ENCODE measurements at places on chromosomes 13 and 19.

DNA sequence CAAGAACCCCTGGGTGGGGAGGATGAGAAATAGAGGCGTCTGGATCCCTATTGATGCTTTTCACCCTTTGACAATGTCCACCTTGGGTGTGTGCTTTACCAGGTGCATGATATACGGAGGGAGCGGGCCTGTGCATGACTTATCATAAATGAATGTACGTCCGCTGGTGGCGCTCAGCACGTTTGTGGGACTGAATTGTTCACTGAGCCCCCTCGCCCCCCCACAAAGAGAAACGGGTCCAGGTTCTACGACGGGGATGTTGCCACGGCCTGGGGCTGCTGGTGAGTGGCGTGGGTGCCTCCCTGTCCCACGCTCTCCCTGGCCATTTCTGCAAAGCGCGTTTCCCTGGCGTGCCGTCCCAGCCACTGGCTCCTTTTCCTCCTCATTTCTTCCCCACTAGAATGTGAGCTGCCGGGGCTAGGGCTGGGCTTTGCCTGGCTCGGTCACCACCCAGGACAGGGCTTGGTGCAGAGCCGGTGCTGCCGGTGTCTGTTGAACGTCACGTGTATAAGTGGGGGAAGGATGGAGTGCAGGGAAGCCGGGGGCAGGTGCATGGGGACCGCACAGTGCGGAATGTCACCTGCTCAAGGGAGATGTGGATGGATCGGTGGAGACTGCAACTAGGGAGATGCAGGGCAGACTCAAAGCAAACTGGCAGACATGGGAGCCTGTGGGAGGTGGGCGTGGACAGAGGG lies 21.6 kb downstream of the LRRC4B start:
- H3K36me3 ChIP-seq, result no peaks in the 10 kb centered on the region
- H3K27ac ChIP-seq, result no peak overlapping the region
- H3K4me3 ChIP-seq, result no peak overlapping the region
- peaks cover 3% of the 10 kb centered on the region for H3K27me3 ChIP-seq
- DNase-seq, result no peak

DNA sequence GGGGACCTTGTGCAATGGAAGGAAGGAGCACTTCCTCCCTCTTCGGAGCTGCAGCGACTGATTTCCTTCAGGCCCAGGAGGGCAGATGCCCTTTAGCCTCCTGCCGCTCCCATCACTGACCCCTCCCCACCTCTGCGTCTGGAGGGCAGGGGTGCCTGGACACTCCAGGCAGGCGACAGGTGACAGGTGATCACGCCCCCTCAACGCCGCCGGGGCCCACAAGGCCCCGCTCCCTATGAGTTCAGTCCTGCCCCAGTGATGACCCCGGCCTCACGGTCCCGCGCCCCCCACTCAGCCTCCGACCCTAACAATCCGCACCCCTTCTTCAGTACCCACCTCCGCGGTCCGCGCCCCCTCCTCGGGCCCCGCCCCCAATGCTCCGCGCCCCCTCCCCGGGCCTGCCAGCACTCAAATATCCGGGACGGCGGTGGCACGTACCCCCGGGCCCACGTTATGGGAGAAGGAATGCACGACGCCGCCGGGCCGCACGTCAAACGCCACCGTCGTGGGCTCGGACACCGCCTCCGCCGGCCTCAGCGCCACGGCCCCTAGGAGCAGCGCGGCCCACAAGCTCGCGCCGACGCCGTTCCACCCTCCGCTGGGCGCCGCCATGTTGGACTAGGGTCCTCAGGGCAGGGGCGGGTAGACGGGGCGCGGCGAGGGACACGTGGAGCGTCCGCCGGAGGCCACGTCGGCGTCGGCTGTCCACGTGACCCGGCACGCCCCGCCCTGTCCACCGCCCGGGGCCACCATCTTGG lies at the start of gene MYDGF:
Gene MYDGF (minus strand): TSS at position 620 of the 758 bp plus-strand sequence. CDS start 8 bp downstream, at position 612.
- peak within 1 kb of the TSS; percentile 77 for H3K27ac ChIP-seq
- peaks cover 19% of the 10 kb centered on the region for H3K36me3 ChIP-seq
- DNase-seq, result peak; percentile 71
- H3K4me1 ChIP-seq, result peaks cover 9% of the 10 kb centered on the region

- H3K27ac ChIP-seq, result no peak overlapping the region
- no peaks in the 10 kb centered on the region for H3K27me3 ChIP-seq
- no peak for DNase-seq
- peaks cover 17% of the 10 kb centered on the region for H3K4me1 ChIP-seq
- no peaks in the 10 kb centered on the region for H3K36me3 ChIP-seq
- no peak overlapping the region for H3K4me3 ChIP-seq
Measured at GRCh38 chr19:5961969-5962945, 15.7 kb downstream of the RANBP3 start.

DNA sequence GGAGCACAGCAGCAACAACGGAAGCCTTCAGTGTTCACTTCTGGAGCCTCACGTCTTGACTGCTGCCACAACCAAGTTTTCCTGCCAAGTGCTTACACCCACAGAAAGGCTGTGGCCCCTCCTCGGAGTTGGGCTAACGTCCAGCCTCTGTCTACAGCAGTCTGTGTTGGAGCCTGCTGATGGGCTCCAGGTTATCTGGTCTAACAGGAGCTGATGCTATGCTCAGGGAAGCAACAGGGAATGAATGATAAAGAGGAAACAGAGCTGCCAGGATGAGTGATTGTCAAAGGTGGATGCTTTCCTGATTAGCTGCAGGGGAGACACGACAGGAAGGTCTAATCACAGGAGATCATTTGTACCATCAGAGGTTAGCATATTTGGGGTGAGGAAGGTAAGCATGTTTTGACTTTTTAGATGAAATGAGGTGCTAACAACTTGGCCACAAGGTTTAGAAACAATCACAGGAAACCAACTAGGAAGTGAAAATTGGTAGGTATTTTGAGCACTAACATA lies 53.8 kb upstream of the RCBTB2 start:
- H3K4me1 ChIP-seq, result no peaks in the 10 kb centered on the region
- H3K36me3 ChIP-seq, result no peaks in the 10 kb centered on the region
- no peak overlapping the region for H3K27ac ChIP-seq

DNA sequence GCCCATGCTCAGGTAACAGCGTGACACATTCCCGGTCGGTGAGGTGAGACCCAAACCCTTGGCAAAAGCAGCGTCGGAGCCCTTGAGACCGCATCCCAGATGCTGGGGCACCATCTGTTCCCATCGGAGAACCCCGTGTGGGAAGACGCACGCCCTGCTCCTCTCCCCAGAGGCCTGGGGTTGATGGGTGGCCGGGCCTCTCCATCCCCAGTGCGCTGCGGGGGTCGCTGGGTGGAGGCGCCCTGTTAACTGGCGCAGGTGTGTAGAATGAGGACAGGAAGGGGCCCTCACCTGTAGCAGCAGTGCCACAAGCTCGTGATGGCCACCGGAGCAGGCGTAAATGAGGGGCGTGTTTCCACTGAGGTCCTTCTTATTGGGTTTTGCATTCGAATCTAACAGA lies 24.6 kb downstream of the PDCD5 start:
- DNase-seq, result no peak
- no peaks in the 10 kb centered on the region for H3K27me3 ChIP-seq
- no peak overlapping the region for H3K27ac ChIP-seq
- H3K36me3 ChIP-seq, result peaks cover 15% of the 10 kb centered on the region

GRCh38 chr19:1847684-1848398 lies 442 bp downstream of the REXO1 start:
- peaks cover 14% of the 10 kb centered on the region for H3K4me1 ChIP-seq
- H3K27ac ChIP-seq, result peak overlapping the region; percentile 100
- H3K36me3 ChIP-seq, result no peaks in the 10 kb centered on the region
- peak overlapping the region; percentile 96 for H3K4me3 ChIP-seq
- no peak for DNase-seq

DNA sequence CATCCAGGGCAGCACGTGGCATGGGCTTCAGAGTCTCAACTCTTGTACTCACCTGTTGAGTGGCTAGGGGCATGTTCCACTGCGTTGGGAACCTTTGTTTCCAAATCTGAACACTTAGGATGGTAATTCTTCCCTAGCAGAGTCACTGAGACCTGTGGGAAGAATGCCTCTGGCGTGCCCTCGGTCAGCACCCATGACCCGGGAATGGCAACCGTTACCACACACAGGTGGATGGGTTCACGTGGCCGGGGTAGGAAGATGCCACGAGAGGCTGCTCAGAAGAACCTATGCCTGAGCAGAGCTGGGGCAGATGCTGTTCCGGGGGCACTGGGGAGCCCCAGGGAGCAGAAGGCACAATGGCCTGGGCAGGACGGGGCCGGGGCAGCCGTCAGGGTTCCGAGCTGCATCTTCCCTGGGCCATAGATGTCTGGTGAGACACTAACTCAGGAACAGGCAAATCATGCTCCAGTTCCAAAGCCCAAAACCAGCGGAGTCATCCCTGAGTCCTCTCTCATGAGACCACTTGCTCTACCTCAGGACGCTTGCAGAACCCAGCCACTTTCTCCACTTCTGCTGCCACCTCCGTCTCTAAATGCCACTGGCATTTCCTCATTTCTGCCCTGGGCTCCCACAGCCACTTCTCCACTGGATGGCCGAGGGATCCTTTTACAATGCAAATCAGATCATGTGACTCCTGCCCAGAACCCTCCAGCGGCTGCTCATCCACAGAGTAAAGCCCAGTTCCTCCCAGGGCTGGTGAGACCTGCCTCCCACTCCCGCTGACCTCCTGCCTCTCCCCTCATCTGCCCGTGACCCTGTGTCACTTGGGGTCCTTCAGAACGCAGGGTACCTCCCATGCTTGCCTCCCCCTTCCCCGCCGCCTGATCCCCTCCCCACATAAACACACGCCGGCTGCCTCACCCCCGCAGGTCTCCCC lies 36.7 kb downstream of the FAM124A start:
- no peak overlapping the region for H3K27ac ChIP-seq
- no peak overlapping the region for H3K4me3 ChIP-seq
- H3K27me3 ChIP-seq, result no peaks in the 10 kb centered on the region
- DNase-seq, result no peak

- no peaks in the 10 kb centered on the region for H3K36me3 ChIP-seq
- H3K4me1 ChIP-seq, result peaks cover 19% of the 10 kb centered on the region
- peak overlapping the region; percentile 59 for H3K4me3 ChIP-seq
- H3K27me3 ChIP-seq, result no peaks in the 10 kb centered on the region
- no peak overlapping the region for H3K27ac ChIP-seq
Measured at GRCh38 chr19:14073925-14074838, 1.6 kb downstream of the MISP3 start.

- H3K27ac ChIP-seq, result no peak overlapping the region
- DNase-seq, result no peak
- peaks cover 2% of the 10 kb centered on the region for H3K27me3 ChIP-seq
- H3K4me1 ChIP-seq, result no peaks in the 10 kb centered on the region
Measured at GRCh38 chr13:109899316-109899715, 112.9 kb upstream of the IRS2 start.

GRCh38 chr19:10230173-10230860 lies 814 bp downstream of the S1PR2 start:
- H3K4me3 ChIP-seq, result peak overlapping the region; percentile 80
- peak overlapping the region; percentile 78 for H3K27ac ChIP-seq
- no peak for DNase-seq
- H3K27me3 ChIP-seq, result no peaks in the 10 kb centered on the region
- H3K4me1 ChIP-seq, result peaks cover 8% of the 10 kb centered on the region

- H3K27ac ChIP-seq, result peak overlapping the region; percentile 66
- DNase-seq, result no peak
- H3K36me3 ChIP-seq, result no peaks in the 10 kb centered on the region
- no peak overlapping the region for H3K4me3 ChIP-seq
- H3K4me1 ChIP-seq, result peaks cover 52% of the 10 kb centered on the region
Measured at GRCh38 chr13:106373304-106373988, 162.0 kb downstream of the EFNB2 start.

- peak overlapping the region; percentile 70 for H3K4me3 ChIP-seq
- DNase-seq, result peak; percentile 37
- H3K36me3 ChIP-seq, result no peaks in the 10 kb centered on the region
- no peaks in the 10 kb centered on the region for H3K4me1 ChIP-seq
- H3K27ac ChIP-seq, result no peak overlapping the region
Measured at GRCh38 chr19:12766051-12766521, 9.3 kb downstream of the HOOK2 start.

DNA sequence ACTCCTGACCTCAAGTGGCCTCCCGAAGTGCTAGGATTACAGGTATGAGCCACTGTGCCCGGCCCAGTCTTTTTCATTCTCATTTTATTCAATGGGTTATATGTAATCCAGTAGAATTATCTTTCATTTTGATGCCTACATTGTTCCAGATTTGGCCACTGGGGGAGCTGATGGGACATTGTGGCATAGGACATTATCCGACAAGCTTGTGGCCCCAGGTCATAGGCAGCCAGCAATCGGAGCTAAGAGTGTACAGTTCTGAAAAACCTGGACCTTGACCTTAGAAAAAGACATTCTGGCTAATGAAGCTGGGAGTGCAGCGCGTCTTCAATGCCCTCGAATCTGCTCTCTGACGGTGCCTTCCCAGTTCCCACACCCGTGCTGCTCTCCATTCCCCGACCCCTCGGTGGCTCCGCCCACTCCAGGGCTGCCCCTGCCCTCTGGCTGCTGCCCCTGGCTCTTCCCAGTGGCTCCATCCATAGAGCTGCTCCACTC lies 108.7 kb downstream of the TEX29 start:
- no peaks in the 10 kb centered on the region for H3K27me3 ChIP-seq
- no peak for DNase-seq
- no peaks in the 10 kb centered on the region for H3K36me3 ChIP-seq
- no peak overlapping the region for H3K27ac ChIP-seq
- no peaks in the 10 kb centered on the region for H3K4me1 ChIP-seq

DNA sequence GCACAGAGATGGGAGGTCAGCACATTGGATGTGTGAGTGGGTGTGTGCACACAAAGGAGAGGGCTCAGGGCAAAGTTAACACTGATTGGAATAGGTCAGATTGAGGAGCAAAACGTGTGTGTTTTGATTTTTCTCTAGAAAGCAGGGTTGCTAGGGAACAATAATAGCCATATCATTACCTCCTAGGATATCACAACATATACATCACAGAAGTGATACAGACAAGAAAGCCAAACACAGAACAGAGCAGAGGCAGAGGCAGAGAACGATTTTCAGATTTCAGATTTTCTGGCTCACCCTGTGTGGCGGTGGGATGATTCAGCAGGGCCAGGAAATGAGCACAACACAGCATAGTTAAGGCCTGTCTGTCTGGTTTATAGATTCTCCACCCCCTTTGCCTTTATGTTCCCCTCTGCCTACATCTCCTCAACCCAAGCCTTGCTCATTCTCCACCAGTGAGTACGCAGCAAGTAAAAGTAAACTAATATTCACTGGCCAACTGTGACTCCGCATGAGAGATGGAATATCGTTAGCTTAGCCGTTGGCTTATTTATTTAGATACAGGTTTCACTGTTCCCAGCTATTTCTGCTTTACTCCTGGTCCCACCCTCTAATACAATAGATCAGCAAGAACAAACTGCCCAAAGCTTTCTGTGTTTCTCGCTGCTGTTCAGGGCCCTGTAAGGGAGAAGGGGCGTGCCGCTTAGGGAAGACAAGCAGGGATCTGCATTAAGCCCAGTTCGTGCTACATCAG lies 182.7 kb upstream of the TSC22D1 start:
- peaks cover 49% of the 10 kb centered on the region for H3K4me1 ChIP-seq
- peak; percentile 97 for DNase-seq
- H3K4me3 ChIP-seq, result peak overlapping the region; percentile 34
- H3K36me3 ChIP-seq, result no peaks in the 10 kb centered on the region
- no peaks in the 10 kb centered on the region for H3K27me3 ChIP-seq

DNA sequence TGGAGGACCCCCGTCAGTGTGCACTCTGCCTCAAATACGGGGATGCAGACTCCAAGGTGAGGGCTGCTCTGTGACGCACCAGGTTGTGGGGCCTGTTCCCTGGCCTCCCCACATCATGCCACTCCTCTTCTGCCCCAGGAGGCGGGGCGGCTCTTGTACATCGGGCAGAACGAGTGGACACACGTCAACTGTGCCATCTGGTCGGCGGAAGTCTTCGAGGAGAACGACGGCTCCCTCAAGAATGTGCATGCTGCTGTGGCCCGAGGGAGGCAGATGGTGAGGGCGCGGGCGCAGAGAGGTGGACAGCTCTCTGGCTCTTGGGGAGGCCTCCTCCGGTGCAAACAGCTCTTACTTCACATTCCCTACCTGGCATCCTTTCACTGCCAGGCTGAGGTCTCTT lies 11.2 kb downstream of the KMT2B start:
- no peak overlapping the region for H3K27ac ChIP-seq

GRCh38 chr13:96652506-96652905 lies 341.8 kb downstream of the OXGR1 start:
- H3K4me1 ChIP-seq, result peaks cover 5% of the 10 kb centered on the region
- no peak overlapping the region for H3K27ac ChIP-seq
- H3K36me3 ChIP-seq, result no peaks in the 10 kb centered on the region
- H3K4me3 ChIP-seq, result no peak overlapping the region

Measured in astrocyte (in vitro differentiated cells and primary cell).